SK-N-DZ (cell line): ENCODE measurements at places on chromosomes 12 and 14.

DNA sequence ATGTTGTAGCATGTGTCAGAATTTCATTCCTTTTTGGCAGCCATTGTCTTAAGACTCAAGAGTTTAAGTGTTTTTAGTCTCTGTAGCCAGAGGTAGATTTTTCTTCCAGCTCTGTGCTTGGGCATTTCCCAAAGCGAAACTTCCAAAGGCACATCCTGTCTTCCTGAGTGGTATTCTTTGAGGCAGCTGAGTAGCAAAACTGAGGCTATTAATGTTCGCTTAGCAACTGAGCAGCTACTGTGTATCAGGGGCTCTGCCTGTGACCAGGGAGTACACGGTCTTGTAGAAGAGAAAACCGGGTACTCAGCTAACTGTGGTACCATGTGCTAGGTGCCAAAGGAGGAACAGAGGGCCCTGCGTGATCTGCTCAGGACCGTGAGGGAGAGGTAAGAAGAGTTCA, 52.0 kb downstream of the ETV6 start:
- DNase-seq, result no peak

DNA sequence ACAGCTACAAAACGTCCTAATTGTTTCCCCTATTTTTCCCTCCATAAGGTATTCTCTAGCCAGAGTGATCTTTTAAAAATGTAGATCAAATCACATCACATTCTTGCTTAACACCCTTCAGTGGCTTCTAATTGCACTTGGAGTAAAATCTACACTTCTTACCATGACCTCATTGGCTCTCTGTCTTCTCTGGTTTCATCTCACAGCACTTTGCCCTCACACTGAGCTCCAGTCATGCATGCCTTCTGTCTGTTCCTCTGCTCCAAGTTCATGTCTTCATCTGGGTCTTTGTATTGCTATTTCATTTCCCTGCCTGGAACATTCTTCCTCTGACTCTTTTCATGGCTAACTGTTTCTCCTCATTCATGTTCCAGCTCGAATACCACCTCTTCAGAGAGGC, 220.4 kb upstream of the GARIN6 start:
- no peak for DNase-seq

- no peak for DNase-seq
Measured at GRCh38 chr14:31806249-31806648, 245.0 kb downstream of the NUBPL start.

DNA sequence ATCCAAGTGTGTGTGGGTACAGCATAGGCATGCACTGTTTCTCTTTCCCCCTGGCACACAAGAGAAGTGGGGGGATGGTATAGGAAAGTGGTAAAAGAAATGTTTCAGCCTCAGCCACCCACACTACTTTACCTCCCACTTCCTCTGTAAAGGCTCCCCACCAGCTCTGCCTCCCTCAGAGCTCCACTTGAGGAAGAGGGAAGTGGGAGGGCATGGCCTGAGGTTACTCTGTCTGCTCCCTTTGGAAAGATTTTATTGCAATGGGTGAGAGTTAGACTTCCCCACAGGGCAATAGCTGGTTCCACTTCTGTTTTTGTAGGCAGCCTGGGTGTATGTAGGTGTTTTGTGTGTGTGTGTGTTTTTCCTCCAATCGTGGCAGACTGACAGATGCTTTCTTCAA, 145.3 kb downstream of the SSPN start:
- no peak for DNase-seq

- DNase-seq, result no peak
Measured at GRCh38 chr12:6273205-6273540, 37.3 kb upstream of the PLEKHG6 start.

DNA sequence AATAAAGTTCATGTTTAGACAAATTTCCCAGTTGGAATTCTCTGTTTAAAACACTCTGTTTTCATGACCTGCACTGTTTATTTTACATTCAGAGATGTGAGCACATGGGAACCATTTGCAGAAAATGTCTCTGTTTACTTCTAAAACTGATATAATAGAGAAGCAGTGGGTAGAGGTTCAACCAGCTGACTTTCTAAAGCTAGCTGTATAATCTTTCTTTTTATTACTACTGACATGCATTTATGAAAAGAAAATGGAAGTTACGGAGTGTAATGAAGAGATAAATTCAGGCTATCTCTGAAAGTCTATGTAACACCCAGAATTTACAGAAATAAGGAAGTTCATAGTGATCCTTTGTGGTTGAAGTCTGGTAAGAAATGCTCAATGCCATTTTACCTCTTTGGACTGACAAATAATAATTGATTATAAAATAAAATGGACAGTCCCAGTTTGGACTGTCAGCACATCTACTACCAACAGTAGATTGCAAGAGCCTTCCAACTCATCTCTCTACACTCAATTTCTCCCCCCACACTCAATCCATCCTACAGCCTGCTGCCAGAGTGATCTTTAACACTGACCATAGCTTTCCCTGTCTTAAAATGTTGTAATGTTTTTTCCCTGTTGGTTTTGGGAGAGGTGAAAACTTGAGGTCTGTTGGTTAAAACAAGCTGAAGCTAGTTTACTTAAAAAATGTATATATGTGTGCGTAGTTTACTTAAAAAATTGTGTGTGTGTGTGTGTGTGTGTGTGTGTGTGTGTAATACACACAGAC, 137.4 kb downstream of the AEBP2 start:
- no peak for DNase-seq

- no peak for DNase-seq
Measured at GRCh38 chr12:120590741-120591407, 9.7 kb upstream of the POP5 start.

GRCh38 chr12:11661491-11662089, 12.1 kb downstream of the ETV6 start:
- DNase-seq, result no peak

DNA sequence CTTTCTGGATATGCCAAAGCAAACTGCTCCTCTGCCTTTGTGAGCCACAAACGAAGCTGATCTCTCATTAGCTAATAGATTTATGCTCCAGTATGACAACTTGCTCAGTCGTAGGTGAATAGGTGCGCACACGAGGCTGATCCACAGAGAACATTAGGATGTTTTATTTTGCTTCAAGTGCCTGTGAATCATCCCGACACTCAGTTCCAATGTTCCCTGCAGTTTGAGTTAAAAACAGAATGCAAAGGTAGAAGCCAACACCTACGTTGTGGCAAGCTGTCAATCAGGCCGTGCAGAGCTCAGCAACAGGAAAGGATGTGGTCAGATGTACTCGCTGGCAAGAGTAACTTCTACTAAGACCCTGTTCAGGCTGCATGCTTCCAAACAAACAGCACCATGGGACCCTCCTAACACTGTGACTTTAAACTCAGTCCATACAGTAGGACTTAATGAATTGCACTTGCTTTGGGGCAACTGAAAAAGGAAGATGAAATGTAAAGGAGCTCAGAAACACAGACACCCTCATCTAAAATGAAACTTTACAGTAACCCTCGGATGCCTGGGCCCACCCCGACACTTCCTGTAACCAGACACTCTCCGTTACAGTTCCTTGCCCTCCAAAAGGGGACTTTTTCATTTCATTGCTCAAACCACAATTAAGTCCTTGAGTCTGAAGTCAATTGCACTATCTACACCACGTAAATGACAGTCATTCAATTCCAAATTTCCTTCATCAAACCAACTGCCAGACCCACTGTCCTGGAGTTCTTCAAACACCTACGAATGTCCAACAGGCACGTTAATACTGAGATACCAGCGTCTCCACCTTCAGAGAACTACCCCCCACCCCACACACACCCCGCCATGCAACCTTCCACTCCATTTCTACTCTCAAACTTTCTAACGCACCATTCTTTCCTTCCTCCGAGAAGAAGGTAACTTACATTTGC, 1.6 kb downstream of the CCDC88C start:
- DNase-seq, result no peak

DNA sequence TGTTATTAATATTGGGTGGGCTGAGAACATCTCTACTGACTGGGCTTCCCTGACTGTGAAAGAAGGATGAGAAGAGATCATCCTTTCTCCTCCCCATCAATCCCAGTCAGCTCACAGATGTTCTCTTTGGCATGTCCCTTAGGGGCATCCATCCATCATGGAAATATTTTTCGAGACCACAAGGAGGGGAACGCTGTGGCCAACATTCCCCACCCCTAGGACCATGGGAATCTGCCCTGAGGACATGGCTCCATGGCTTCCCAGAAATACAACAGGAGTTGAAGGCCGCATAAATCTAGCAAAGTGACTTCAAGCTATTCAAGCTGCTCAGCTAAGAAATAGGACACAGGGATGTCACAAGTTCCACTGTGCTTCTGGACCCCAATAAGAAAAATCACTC, 456.8 kb downstream of the MED13L start:
- DNase-seq, result no peak
